ENCODE measurements at places on chromosomes 6 and 20.

GRCh38 chr6:6177754-6178153, 142.7 kb downstream of the F13A1 start:
- DNase-seq = no peak

DNA sequence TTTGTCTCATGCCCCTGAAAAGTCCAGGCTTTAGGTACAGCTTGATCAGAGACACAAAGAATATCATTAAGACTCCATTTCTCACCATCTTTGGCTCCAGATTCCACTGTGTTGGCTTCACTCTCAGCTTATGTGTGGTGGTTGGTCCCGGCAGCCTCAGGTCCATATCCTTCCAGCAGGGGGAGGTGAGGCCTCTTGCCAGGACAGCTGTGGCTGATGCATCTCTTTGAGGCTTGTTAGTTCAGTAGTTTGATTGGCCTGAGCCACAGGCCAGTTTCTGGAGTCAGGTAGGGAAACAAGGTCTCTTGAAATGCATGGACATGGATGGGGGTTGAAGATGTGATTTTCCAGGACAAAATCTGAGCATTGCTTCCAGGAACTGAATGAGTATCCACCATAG, 62.4 kb downstream of the JAG1 start:
- no peak for DNase-seq

GRCh38 chr6:35769211-35769610, 7.2 kb upstream of the CLPSL2 start:
- no peak for DNase-seq

GRCh38 chr6:136225496-136225895, 24.6 kb downstream of the MTFR2 start:
- DNase-seq = no peak

GRCh38 chr6:168384045-168385036, 56.6 kb upstream of the SMOC2 start:
- no peak for DNase-seq

DNA sequence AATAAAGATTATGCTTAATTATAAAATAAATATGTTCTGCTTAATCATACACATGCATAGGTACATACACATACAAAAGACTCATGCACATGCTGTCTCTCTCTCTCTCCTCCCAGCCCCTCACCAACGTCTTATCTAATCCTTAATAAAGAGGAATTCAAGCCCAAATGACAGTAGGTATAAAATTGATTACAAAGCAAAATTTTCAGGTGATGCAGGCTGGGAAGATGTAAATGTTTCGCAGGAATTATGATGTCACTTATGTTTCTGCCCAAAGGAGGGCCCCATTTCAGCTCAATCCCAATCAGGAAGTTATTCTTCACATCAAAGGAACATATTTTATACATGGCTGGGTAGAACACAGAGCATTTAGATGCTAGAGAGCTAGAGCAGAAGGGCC, 284.6 kb upstream of the ID4 start:
- DNase-seq = no peak

DNA sequence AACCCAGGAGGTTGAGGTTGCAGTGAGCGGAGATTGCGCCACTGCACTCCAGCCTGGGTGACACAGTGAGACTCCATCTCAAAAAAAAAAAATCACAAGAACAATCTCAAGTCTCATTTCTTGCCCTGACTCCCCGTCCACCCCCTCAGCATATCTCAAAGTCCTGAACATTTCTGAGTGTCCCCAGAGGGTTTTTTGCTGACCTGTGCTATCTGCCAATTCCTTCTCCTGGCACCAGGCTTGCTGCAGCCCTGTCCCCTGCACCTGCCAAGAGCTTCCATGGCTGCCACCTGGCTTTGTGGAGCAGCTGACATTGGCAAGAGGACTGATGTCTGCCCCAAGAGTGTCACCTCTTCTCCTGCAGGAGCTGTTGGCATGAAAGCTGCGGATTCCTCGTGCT, 54.9 kb upstream of the PTPRT start:
- DNase-seq = no peak

DNA sequence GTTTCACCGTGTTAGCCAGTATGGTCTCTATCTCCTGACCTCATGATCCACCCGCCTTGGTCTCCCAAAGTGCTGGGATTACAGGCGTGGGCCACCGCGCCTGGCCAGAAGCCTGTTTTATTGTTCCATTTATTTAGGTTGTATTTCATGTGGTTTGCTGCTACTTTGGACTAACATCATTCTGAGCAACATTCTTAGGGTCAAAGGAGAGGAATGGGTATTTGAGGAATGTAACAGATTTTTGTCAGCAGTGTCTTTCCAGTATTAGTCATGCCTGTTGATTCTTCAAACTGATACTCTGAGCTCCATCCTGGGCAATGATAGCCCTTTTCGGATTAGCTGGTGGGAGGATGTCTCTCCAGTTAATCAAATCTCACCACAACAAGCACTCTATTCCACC, 213.0 kb upstream of the CITED2 start:
- no peak for DNase-seq

Measured in T-helper 2 cell (primary cell).